ENCODE measurements at places on chromosomes 16 and 17.

DNA sequence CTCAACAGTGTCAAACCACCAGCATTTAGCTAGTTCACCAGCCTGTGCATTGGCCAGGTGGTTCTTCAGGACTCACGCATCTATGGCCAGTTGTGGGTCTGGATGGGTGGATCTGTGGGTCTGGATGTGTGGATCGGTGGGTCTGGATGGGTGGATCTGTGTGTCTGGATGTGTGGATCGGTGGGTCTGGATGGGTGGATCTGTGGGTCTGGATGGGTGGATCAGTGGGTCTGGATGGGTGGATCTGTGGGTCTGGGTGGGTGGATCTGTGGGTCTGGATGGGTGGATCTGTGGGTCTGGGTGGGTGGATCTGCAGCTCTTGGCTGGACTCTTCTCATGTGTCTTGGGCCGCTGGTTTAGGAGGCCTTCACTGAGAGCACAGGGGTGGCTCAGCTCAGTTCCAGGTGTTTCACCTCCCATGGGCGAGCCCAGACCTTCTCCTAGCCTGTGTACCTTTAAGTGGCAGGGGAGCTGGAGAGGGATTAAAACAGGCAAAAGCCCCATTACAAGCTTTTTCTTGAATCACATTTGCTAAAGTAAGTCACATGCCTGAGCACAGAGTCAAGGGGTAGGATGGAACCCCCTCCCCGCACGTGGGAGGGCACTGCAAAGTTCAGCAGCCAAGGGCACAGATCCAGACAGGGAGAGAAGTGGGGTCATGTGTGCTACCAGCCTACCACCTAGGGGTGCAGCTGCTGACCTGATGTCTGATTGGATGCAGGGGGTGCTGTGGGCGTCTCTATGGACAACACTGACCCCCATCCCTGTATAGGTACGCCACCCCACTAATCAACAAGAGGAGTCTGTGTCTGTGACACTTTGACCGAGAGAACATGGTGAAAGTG is 3.4 kb upstream of the NUBP1 start:
- no peak for DNase-seq

DNA sequence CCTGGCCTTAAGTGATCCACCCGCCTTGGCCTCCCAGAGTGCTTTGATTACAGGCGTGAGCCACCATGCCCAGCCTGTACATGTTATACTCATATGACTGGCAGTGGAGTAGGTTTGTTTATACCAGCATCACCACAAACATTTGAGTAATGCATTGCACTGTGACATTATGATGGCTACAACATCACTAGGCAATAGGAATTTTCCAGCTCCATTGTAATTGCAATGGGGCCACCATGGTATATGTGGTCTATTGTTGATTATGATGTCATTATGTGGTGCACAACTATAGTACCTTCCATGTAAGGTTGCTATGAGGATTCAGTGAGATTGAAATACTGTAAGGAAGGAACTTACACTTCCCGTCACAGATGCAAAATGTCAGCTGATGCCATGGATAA is 168.9 kb downstream of the COPRS start:
- DNase-seq = no peak

DNA sequence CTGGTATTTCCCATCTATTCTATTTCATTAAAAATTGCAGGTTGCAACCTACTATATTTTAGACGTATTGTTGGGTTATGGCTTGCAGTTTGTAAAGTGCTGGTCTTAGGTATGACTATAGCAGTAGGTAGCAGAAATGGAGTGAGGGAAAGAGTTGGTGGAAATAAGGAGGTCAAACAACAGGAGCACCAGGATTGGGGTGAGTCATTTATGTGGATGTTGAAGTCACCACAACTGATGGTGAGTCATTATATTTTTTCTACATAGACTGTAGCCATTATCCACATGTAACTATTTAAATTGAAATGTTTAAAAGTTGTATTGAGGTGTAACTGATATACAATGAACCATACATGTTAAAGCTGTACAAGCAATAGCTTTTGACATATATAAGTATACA is 25.0 kb upstream of the HS3ST3A1 start:
- no peak for DNase-seq

GRCh38 chr17:17698371-17698770 is 17.1 kb downstream of the RAI1 start:
- no peak for DNase-seq

GRCh38 chr16:5776876-5777275 is 679.3 kb upstream of the EEF2KMT start:
- no peak for DNase-seq

GRCh38 chr16:25716186-25716585 is 24.4 kb downstream of the HS3ST4 start:
- no peak for DNase-seq

- DNase-seq = no peak
Observed at GRCh38 chr17:48002266-48002915, 31.5 kb downstream of the CDK5RAP3 start.

DNA sequence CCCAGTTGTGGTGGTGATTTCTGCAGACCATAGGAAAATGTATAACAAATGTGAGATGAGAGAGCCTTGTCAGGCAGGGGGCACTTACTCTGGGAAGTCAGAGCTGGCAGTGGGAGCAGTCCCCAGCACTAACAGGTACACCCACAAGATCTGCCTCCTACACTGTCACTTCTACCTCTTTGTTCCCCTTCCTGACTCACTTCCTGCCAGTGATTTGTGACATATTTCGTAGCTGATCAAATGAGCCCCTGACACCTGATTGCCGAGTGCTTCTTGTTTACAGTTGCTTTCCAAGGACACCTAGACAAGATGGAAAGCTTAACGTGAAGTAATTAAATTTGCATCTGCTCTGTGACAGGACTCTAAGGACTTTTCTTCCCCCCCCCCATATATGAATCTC is 40.5 kb downstream of the FTO start:
- DNase-seq = no peak

- no peak for DNase-seq
Observed at GRCh38 chr16:19348578-19349315, 63.2 kb downstream of the CLEC19A start.

DNA sequence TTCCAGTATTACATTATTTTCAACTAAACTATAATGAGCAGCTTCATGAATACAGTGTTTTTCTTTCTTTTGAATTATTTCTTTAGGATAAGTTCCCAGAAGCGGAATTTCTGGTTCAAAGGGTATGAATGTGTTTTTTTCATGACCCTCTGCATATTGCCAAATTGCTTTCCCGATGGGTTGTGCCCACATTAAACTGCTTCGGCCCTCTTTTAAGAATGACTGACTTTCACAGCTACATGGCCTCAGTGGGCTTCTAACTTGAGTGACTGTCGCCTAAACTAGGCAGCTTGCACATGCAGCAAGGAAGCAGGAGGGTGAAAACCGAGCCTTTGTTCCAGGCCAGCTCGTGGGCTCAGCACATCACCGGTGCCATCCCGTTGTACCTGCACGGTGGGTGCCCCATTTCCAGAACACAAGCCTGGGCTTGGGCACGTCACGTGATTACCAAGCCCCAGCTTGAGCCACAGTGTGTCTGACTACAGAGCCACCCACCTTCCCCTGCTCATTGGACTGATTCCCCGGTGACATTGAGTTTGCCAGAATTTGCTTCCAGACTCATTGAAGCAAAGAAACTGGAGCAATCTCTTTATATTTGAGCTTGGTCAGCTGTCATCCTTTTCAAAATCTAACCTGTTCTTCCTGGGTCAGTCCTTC is 112.8 kb downstream of the CLEC16A start:
- DNase-seq = no peak

DNA sequence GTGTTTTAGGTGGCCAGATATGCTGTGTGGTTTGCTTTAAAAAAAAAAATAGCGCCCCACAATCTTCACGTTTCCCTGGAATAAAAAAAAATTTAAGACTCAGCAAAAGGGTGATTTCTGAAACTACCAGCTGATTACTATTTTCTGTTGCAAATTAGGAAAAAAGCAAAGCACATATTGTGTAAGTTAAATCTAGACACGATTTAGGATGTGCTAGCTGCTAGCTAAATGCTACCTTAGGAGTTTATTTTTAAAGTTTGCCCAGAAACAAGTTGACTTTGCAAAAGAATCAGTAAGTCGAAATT is 944 bp upstream of the MARF1 start:
- no peak for DNase-seq

- DNase-seq = no peak
Observed at GRCh38 chr17:79389896-79390295, 221.0 kb downstream of the RBFOX3 start.

DNA sequence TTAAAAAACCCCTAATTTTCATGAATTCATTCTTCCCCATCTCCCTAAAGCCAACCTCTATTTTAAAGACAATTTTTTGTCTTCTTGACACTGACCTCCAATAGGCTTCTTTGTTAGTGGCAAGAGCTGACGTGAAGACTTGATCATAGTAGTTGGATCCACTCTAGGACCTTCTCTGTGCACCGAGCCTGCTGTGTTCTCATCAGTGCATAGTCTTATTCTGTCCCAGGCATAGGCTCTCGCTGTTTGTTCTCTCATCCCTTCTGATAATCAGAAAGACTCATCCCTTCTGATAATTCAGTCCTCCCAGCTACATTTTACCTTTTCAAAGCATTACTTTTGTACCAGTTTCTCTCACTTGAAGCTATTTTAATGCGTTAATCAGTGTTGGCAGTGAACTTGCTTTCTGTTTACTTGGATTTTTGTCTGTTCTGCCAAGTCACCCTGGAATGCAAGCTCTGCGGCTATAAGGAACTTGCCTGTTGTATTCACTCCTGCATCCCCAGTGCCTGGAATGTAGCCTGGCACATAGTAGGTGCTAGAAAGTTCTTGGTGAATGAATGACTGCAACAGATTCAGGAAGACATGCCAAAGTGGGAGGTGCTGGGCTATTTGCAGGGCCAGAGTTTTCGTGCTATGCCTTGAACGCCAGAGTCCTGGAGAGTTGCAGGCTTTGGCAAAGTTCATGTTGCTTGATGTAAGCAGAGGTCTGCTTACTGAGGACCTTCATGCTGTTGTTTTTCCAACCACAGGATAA is 147.6 kb upstream of the MPHOSPH6 start:
- DNase-seq = no peak

- peak; percentile 76 for DNase-seq
Observed at GRCh38 chr17:76397687-76398522, 13.5 kb downstream of the SPHK1 start.

GRCh38 chr16:8670014-8670560 is 4.3 kb upstream of the ABAT start:
- DNase-seq = no peak

- no peak for DNase-seq
Observed at GRCh38 chr17:31556969-31557645, 165.6 kb downstream of the RAB11FIP4 start.

GRCh38 chr16:82184213-82184612 is 14.2 kb upstream of the MPHOSPH6 start:
- no peak for DNase-seq

DNA sequence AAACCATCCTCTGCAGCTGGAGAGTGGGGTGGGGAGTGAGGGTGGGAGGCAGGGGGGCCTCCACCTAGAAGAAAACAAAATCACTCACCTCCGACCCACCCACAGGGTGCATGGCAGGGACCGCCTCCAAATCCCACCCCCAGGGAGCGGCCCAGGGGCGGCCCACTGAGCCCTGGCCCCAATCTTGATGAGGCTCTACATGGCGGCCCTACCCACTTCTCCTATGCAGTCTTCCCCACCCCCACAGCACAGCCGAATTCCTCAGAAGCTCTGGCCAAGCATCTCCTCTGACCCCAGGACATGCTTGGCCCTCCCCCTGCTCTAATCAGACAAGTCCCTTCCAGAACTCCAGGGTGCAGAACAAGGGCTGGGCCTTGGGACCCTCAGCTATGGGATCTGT is 18.2 kb upstream of the FASN start:
- no peak for DNase-seq

DNA sequence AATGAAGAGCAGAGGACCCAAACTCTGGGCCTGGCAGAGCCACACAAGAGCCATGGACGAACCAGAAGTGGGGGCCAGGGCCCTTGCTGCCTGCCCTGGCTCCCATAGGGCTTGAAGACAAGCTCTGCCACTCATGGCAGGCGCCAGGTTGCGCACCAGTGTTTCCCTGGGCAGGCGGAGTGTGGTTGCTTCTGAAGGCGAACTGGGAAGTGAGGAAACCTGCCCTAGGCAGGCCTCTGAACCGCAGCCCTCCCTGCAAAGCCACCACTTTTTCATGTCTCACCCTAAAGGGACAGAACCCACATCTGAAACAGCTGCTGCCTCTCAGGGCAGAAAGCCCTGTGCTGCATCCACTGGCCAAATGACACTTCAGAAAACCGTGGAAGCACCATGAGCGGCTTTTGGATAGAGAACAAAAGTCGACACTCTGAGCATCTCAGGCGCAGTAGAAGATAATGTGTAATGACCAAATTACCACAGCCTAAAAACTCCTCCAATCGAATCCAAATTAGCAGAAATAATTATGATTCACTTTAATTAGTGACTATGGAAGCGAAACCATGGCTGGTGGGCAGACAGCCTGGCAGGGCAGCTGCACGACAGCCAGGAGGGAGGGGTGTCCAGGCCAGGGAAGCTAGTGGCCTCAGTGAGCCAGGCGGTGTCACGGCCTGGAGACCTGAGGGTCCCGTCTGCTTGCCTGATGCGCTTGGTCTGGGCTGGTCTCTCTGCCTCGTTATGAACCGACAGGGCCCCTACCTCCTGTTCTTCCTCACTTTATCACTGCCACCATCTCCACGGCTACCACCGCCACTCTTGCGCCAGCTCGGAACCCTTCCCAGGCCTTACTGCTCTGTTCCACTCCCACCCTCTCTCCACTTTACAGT is 59.1 kb downstream of the PRMT7 start:
- DNase-seq = no peak

- no peak for DNase-seq
Observed at GRCh38 chr17:82887255-82888164, 47.7 kb upstream of the ZNF750 start.

GRCh38 chr16:73998707-73999106 is 297.9 kb upstream of the PSMD7 start:
- no peak for DNase-seq

GRCh38 chr17:63426041-63426916 is 19.8 kb downstream of the CYB561 start:
- no peak for DNase-seq

GRCh38 chr17:43543300-43543699 is 2.8 kb downstream of the ETV4 start:
- DNase-seq = no peak

- no peak for DNase-seq
Observed at GRCh38 chr17:78576389-78577112, 645 bp downstream of the DNAH17 start.

DNA sequence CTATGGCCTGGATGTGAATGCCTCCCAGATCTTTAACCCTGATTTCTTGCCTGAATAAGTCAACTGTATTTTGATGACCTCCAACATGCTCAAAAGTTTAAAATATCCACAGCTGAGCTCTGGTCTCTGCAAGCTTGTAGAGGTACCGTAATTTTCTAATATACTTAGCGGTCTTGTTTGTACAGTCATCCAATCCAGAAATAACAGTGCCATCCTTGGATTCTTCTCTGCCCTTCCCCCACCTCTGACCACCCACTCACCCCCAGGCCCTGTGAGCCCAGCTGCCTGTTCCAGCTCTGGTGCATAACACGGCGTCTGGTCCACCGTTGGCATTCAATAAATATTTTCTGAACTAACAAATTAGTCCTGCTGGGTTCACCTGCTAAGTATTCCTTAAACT is 113.1 kb downstream of the SDK2 start:
- no peak for DNase-seq

- DNase-seq = no peak
Observed at GRCh38 chr17:17216236-17216635, 10.1 kb upstream of the PLD6 start.
